D341Med (cell line): ENCODE measurements at places on chromosomes 5 and 9.

DNA sequence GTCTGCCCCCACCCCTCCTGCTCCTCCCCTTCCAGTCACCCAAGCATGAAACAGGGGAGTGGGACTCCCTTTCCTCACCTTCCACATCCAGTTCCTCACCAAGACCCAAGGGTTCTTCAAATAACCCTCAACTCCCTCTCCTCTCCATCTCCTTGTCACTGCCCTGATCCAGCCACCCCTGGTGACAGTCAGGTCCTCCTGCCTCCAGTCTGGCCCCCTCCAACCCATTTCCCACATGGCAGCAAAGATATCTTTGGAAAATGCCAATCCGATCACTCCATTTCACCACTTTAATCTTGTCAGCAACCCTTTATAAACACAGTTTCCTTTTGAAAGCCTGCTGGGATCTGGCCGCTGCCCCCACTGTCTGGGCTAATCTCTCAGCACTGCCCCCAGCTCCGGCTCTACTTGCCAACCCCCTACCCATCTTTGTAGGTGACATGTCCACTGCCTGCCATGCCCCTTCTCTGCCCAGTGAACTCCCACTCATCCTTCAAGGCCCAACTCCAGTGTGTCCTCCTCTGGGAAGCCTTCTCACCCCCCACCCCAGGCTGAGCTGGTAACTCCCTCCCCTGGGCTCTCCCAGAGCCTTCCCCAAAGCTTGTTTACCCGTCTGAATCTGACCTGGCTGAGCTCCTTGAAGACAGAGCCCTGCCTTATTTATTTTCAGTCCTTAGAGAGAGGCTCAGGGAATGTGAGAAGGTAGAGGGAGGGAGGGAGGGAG is 781 bp upstream of the MYOZ3 start:
- DNase-seq, result no peak

GRCh38 chr5:115702025-115702424 is 76.2 kb upstream of the TMED7 start:
- peak; percentile 20 for DNase-seq

DNA sequence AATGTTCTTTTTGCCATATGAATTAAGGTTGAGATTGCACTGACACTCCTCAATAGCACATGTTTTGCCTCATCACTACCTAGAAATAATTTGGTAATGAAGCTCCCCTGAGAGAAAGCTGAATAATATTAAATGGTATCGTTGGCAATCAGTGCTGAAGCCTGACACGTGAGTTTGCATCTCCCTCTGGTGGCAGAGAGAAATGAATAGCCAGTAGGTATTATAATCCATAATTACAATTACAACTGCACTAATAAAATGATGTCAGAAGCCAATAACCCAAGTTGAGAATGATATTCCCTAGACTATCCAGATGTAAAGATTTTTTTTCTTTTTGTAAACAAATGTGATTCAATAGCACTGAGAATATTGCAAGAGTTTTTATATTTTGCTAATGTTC is 700.3 kb downstream of the PTPRD start:
- DNase-seq, result peak; percentile 45

GRCh38 chr9:69919461-69920061 is 98.9 kb downstream of the CFAP95 start:
- peak; percentile 61 for DNase-seq

GRCh38 chr9:36132086-36132485 is 4.4 kb upstream of the GLIPR2 start:
- DNase-seq, result no peak

GRCh38 chr9:109705515-109705914 is 74.5 kb upstream of the PALM2AKAP2 start:
- no peak for DNase-seq
